Activated CD4-positive, alpha-beta T cell treated with anti-CD3 and anti-CD28 coated beads for 48 hours (primary cell): ENCODE measurements at places on chromosomes 4 and X.
A peak's percentile ranks its signal among the peaks of the same experiment; 100 is the strongest.

DNA sequence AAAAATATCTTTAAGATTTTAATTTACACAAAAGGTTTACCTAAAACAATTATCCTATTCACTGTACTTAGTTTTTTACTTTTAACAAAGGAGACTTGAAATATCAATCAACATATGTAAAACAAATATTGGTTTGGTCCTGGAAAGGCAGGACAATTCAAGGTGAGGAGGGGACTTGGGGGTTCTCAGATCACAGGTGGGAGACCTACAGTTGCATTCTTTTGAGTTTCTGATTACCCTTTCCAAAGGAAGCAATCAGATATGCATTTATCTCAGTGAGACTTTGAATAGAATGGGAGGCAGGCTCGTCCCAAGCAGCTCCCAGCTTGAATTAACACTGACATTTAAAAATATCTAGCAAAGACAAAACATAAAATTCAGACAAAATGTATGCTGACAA is 1917.3 kb downstream of the C4orf33 start:
- DNase-seq: no peak

- no peak for DNase-seq
Measured at GRCh38 chr4:155339999-155340398, 36.8 kb downstream of the MAP9 start.

GRCh38 chr4:88991746-88992145 is 65.2 kb downstream of the FAM13A start:
- no peak for DNase-seq

DNA sequence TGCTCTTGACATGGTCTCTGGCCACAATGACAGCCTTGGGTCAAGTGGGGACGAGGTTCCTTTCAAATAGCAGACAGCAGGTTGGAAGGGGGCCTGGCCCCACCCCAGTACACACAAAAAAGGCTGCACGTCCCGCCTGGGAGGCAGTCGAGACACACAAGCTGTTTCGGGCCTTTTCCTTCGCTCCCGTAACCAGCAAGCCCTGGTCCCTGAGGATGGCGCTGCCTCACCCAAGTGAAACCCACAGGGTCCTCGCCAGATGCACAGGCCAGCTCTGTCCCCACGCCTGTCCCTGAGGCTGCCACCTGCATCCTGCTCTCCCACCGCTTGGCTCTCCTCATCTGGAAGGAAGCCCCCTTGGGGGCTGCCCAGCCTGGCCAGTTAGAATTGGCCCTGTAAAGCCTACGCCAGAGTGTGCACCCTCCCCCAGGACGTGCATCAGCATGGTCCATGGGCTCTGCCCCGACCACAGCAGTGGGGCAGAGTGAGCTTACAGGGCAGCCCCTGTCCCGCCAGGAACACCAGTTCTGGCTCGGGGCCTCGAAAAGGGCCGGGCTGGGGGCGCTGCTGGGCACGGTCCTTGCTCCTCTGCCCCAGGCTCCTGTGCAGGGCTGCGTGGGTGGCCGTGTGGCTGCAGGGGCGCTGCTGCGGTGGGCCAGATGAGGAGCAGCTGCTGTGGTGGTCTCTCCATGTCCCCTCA is 2.0 kb downstream of the CPLX1 start:
- DNase-seq: no peak

DNA sequence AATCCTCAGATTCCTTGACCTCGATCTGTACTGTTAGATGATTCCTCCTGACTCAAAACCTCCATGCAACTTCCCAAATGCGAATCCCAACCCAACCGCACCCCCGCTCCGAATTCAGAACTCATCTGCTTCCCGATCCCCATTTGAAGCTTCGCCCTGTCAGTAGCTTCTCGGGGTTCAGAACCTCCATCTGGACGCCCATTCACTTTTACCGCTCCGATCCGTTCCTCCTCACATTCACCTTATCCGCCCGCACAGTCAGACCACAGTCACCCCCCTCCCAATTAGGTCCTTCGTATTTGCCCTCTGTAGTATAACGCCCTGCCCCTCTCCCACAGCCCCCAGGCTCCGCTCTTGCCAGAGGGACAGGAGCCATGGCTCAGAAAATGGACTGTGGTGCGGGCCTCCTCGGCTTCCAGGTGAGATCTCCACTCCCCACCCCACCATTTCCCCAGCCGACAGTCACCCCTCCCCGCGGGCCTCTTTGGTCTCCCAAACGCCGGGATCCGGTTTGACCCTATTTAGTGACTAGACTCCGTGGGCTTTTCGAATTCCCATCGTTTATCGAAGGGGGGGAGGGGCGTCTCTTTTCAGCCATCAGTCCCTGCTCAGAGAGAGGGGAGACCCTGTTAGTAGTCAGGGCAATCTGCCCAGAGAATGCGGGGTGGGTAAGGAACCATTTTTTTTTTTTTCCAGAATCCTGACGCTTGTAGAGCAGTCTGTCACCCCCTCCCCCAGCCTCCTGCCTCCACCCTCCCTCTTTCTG is 691 bp downstream of the MAGED1 start:
- peak; percentile 7 for DNase-seq

GRCh38 chr4:102531462-102531861 is 30.3 kb downstream of the NFKB1 start:
- no peak for DNase-seq

- no peak for DNase-seq
Measured at GRCh38 chrX:119105826-119106225, 21.8 kb downstream of the KIAA1210 start.

DNA sequence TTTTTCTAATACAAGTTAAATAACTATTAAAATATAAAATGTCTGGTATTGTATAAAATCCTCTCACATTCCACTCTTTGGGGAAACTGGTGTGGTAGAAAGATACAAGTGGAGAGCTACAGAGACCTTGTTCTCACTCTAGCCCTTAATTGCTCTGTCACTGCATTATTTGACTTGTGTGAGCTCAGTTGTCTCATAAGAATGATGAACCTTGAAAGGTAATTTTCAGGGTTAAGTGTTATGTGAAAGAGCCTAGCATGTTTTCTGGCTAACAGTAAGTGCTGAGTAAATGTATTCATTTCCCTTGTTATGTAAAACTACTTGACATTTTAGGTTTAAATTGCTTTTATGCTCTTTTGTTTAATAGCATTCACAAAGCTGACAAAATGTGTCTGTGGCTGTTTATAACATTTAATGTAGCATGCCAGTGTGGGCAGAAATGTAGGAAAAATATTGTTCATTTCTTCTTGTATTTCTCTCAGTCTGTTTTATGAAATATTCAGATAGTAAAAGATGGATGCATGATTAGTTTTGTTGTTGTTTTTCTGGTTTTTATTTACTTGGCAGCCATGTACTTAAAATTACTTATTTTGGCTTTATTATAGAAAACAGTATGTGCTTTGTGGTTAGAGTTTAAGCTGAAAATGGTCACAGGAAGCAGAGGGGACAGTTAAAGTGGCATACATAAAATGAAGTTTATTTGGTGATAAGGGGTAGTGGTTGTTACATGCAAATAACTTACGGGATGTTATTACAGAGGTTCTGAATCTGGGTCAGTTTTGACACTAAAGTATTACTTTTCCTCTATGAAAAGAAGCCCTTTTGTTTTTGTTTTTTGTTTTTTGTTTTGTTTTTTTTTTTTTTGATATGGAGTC is 29.2 kb downstream of the SLAIN2 start:
- DNase-seq: no peak

GRCh38 chrX:14039344-14039743 is 9.7 kb upstream of the GEMIN8 start:
- DNase-seq: peak; percentile 63

- no peak for DNase-seq
Measured at GRCh38 chr4:141580523-141580922, 55.9 kb upstream of the IL15 start.

DNA sequence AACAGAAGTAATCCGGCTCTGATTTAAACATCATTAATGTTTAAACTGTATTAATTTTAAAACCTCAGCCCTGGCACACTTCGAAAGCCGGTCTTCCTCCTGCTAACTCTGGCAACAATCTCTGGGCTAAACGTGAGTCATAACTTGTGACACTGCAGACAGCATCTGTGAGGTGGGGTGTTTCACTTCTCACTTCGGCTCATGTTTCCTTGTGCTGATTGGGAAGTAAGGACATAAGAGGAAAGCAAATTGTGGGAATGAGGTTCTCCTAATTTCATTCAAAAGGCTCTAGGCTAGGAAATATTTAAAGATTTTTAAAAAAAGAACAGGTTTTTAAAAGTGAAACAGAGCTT is 139.9 kb upstream of the USP9X start:
- DNase-seq: no peak

DNA sequence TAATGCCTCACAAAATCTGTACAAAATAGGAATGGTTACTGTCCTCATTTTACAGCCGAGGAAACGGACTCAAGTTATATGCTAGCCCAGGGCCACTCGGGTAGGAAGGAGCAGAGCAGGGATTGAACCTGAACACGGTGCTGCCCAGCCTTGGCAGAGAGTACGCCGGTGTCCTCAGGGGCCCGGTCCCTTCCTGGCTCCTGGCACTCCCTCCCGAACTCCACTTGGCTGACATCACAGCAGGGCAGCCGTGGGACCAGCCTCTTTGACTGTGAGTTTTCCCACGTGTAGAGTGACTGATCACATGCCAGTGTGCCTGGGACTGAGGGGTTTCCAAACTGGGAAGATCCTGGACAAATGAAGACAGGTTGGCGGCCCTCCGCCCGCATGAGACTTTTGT is 23.7 kb downstream of the MAN2B2 start:
- DNase-seq: no peak

GRCh38 chr4:123488916-123489315 is 92.3 kb downstream of the SPRY1 start:
- DNase-seq: no peak

DNA sequence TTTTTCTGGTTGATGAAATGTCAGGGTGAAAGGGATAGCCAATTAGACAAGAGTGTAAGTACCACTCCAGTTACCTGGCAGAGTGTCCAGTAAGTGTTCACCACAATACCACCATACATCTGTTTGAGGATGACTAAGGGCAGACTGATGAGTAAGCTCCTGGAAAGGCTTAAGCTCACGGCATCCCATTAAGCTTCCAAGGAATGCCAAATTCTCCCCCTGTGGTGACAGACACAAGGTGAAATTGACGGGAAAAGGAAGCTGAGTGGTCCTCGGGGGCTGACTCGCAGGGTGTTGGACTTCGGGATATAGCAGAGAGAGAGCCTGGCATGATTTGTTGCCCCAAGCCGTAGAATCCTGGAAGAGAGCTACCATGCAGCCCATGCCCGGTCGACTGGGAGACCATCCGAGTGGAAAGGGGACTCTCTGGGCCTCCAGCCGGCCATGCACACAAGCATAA is 7.6 kb upstream of the BST1 start:
- DNase-seq: no peak

DNA sequence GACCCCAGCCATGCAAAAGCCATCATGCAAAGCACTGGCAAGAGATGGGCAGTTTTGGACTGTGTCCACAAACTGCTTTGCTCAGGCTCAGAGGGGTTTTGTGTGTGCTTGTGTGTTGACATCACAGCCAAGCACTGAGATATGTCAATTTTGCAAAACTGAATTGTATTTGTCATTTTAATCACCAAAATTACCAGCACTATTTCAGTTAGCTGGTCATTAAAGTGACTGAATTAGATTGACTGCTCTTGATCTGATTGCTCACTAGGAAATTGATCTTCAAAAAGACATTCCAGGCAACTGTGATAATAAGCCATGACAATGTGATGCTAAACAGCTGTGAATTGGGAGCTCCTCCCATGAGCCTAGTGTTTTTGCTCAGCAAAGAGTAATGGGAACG is 337.3 kb upstream of the GNPDA2 start:
- DNase-seq: no peak

DNA sequence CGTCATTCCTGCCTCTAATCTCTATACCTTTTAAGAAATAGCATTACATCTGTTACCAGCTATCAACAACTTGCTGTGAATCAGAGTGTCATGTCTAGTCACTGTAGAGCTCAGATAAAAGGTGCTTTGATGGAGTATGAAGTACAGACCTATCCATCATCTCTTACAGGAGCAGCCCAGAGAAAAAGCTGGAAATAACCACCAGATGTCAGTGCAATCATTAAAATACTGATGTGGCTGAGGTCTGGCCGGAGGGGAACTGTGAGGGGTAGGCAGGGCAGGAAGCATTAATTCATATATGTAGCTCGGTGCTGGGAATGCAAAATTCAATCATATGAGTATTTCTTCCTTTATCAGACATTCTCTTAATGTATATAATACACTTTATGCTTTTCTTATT is 100.6 kb downstream of the AKAP4 start:
- no peak for DNase-seq

GRCh38 chr4:20451986-20452385 is 200.3 kb downstream of the SLIT2 start:
- DNase-seq: no peak

DNA sequence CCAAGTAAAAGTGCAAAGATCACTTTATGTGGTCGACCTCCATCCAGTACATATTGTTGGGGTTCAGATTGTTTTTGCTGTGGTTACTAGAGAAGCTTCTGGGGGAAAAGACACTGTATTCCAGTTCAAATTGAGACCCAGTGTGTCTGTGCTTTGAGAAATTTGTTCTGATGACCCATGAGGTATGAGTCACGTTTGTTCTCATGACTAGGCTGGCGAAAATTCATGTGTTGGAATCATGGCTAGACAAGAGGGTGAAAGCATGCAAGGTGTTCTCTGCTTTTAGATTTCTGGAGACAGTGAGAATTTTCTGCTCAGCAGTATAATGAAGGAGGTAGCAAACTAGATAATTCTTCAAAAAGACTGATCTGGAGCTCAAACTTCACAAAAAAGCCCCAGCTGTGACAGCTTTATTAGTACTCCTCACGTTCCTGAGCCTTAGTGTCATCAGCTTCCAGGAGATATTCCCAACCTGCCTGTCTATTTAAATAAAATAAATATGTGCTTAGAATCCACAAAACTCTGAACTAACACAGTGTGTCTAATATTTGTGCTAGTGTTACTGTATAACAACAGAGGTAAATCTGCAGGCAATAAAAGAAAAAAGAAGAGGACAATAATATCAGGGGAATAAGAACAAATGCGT is 24.4 kb upstream of the FAM47B start:
- DNase-seq: no peak

- no peak for DNase-seq
Measured at GRCh38 chr4:27662426-27662825, 801.8 kb downstream of the STIM2 start.

- DNase-seq: no peak
Measured at GRCh38 chr4:166594326-166594946, 639.9 kb downstream of the SPOCK3 start.
